ENCODE measurements at places on chromosomes 7 and 10. TPM values are rescaled to one million over a fixed set of nuclear protein-coding genes. Genes with fewer than 3 reads are reported as not detected.

Gene DYNC1I1
- polyA plus RNA-seq = 1.4 TPM

Gene SCD
- 16.6 TPM for polyA plus RNA-seq

Gene RADIL
- polyA plus RNA-seq = 1.6 TPM

Gene TRPV5
- not detected for polyA plus RNA-seq

GRCh38 chr10:127033216-127034033 is 128.2 kb downstream of the DOCK1 start:
- no peak for DNase-seq

- DNase-seq = peak; percentile 89
Measured at GRCh38 chr10:89207181-89207800, at the start of gene CH25H. Gene CH25H, minus strand, starts transcription at chr10:89207317. Its CDS starts 25 bp downstream, at chr10:89207292.

Data from stomach (tissue), 19 donors.